ENCODE measurements at places on chromosomes 2 and 18.

DNA sequence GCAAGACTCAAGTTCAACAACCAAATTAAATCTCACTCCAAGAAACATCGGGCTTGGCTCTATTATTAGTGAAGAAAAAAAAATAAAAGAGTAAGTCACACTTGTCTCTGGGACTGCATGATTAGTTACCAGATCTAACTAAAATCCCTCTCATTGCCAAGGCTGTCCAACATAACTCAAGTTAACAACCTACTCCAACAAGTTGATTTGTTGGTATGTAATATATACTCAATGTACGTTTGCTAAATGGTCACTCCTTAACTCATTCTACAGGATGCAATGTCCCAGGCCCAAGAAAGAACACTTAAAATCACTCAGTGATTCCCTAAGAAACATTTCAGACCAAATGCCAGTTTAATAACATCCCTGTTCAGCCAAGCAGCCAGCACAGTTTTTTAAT, 95.1 kb downstream of the DYM start:
- DNase-seq, result no peak

DNA sequence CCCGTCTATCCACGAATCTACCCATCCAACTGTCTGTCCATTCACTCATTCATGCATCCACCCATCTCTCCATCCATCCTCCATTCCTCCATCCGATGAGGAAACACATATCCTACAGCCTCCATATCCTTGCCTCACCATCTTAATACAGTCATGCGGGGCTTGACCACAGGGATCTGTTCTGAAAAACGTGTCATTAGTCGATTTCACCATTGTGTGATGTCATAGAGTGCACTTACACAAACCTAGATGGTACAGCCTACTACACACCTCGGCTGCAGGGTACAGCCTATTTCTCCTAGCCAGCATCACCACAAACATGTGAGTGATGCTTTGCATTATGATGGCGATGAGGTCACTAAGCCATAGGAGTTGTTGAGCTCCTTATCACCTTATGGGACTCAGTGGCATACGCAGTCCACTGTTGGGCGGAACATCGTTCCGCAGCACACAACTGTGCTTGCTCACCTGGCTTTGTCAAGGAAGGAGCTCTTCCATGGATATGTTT, 1.9 kb upstream of the NT5DC4 start:
- no peak for DNase-seq

GRCh38 chr18:36828630-36829361, at the start of the genes KIAA1328 and TPGS2:
Gene KIAA1328, plus strand, starts transcription at chr18:36829127. Its CDS starts 12 bp downstream, at chr18:36829139.
Gene TPGS2, minus strand, starts transcription at chr18:36829002. Its CDS starts 235 bp downstream, at chr18:36828767.
- DNase-seq, result peak; percentile 82

DNA sequence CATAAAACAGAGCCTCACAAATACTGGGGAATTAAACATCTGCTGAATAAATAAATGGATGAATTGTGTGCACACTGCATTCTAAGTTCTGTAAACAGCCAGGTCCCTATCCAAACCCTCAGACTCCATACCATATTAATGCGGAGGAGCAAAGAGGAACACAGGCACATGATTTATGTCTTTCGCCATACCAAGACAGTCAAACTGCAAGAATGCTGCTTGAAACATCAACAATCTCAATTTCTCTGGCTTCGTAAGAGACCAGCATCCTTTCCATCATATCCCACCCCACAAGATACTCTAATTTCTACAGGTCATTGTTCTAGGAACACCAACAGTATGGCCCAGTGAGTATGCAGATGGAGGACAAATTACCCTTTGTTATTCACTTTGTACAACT, 15.0 kb downstream of the KANSL3 start:
- DNase-seq, result no peak

GRCh38 chr2:136538489-136538888, 226.9 kb upstream of the THSD7B start:
- DNase-seq, result no peak

DNA sequence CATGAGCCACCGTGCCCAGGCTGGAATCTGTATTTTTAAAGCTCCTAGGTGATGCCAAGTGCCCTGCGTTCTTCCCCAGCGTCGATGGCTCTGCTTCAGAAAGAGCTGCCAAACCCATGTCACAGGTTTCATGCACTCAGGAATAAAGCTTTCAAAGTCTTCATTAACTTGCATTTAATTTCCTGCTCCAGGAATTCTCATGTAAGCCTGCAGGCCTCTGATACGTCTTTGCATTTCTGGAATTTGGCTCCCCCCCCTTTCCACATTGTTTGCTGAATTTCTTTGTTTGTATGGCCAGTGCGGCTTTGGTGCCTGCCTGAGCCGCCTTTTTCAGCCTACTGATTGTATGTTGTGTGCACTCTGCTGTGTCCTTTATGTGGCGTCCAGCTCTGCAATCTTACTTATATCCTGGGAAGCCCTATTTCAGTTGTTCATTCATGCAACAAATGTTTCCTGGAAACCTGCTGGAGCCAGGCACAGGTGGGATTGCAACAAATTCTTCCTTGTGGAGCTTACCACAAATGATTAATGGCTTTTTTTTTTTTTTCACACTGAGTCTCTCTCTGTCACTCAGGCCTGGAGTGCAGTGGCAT, 17.9 kb upstream of the OTOF start:
- DNase-seq, result no peak

DNA sequence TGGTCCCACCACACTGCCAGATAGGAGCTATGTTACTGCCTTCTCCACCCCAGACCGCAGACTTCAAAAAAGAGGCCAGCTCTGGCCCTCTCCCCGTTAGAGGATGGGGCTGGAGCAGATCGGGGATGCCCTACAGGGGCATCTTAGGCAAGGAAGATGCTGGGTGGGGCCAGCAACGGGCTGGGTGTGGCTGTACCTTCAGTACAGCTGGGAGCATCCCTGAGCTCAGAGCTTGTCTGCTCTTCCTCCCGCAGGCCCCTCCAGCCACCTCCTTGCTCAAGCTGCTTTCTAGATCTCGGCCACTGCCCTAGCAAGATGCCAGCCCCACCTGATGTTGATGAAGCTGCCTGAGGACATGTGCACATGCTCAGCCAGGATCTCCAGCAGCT, 9.8 kb downstream of the PTPRN start:
- DNase-seq, result no peak

DNA sequence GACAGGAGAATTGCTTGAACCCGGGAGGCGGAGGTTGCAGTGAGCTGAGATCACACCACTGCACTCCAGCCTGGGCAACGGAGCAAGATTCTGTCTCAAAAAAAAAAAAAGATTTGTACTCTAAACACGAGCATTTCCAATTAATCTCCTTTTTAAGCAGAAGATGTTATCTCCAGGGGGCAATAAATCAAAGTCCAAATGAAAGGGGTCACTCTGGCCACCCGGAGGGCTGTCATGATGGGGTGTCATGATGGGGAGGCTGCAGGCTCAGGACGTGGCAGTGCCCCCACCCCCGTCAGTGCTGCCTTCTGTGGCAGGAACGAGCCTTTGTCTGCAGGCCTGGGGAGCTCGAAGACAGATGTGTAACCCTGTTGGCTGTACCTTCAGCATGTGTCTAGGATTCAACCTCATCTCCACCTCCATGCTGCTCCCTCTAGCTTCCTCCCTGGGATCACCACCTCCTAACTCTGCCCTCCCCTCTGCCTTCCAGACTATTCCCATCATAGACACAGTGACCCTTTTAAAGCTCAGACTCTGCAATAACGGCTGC, 76.9 kb upstream of the YWHAQ start:
- DNase-seq, result no peak

DNA sequence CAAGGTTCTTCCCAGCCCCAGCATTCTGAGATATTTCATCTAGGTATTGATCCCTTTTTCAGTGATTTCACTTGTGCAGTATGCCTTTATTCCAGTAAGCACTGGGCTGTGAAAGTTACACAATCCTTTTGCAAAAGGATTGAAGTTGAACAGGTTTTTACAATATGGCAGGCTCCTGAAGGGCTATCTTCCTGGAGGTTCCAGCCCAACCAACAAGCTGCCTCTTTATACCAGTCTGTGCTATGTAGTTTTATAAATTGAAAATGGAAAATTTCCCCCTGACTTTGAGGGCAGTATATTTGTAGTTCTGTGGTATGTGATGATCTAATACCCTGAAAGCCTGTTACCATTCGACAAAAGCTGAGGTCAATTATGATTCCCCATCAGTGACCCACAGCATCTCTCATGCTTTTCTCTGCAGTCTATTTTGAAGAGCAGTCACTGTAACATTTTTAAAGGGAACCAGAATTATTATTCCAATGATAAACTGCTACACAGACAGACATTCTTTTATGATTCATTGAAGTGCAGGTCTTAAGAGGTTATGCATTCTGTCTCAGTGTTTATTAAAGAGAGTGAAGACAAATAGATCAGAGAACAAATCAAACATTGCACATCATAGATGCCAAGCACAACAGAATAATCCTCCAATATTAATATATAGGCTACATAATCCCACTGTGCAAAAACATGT, 35.2 kb upstream of the STPG4 start:
- DNase-seq, result no peak

DNA sequence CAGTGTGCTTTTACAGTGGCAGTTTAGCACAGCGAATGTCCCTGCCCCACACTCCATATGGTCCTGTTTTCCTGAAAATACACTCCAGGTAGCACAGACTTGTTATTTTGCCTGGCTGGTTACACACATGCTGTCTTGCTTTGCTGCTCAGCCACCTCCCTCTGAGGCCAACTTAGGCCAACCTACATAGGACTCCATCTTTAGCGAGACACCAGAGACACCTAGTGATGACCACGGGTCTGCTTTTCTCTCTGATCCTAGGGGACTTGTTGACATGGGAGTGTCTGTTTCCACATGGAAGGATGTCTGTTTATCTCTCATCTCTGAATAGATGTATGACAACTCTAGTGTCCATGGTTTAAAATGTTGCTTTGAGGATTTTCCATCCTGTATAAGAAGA, 43.3 kb downstream of the PLEKHB2 start:
- no peak for DNase-seq

DNA sequence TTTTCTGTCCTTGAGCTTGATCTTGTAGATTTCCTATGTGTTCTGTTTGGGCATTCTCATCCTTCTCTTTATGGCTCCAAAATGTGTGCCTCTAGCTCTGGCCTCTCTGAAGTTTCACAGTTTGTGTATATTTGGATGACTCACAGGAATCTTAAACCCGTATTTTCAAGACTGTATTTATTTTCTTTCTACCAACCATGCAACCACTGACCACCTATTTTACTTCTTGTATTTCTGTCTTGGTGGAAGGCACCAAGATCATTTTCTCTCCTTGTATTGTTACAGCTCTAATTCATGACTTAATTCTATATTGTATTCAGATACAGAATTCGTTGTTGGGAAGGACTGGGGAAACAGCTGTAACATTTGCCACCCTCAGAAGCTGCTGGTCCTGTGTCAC, 39.5 kb downstream of the ACSL3 start:
- DNase-seq, result no peak

DNA sequence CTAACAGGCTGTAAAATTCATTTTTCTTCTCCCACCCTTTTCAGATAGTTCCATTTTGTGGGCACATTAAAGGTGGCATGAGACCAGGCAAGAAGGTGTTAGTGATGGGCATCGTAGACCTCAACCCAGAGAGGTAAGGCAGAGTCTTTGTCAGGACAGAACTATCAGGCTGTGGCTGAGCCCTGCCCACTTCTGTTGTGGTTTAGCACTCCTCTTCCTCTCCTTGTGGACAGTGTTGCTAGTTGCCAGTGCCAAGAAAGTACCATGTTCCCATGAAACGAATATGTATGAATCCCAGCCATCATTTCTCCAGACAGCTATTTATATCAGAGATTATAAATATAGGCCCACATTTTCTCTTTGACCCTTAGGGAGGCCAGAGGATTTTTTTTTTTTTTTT, 1.6 kb downstream of the LGALSL start:
- DNase-seq, result no peak

GRCh38 chr2:223196331-223196730, 144.3 kb downstream of the KCNE4 start:
- no peak for DNase-seq

DNA sequence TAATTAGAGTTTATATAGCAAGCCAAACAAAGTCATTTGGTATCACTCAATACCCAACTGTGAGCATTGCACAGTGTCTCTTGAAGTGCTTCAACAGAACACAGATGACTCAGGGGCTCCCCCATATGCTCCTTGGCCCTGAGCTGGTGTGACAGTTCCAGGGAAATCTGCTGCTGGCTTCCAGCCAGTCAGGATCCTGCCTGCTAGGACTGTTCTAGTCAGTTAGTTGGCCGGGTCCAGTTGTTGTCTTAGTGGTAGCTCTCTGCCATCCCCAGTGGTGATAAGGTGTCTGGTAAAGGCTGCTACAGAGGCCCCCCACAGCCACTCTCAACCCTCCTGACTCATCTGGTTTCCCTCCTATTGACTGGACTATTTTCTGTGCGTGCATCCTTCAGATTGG, 100.3 kb downstream of the IRS1 start:
- DNase-seq, result no peak

DNA sequence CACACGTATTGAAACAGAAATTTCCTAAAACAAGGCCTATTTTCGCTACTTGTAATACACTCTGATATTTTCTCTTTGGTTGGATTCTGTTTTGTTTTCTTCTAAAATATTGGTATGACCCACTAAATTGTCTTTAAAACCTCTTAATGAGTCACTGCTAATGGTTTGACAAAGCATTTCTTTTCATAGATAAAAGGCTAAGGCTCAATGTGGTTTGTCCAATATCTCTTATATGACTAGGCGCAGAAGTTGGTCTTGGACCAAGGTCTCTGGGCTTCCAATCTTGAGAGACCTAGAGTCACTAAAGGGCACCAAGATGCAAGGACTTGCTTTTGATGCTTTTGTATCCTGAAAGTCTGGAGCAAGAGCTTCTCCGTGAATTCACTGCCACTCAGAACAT, 498.2 kb upstream of the TCF4 start:
- DNase-seq, result no peak

GRCh38 chr2:17637131-17637906, 96.8 kb downstream of the VSNL1 start:
- DNase-seq, result no peak

GRCh38 chr2:194545978-194546377, 1111.0 kb upstream of the SLC39A10 start:
- no peak for DNase-seq

DNA sequence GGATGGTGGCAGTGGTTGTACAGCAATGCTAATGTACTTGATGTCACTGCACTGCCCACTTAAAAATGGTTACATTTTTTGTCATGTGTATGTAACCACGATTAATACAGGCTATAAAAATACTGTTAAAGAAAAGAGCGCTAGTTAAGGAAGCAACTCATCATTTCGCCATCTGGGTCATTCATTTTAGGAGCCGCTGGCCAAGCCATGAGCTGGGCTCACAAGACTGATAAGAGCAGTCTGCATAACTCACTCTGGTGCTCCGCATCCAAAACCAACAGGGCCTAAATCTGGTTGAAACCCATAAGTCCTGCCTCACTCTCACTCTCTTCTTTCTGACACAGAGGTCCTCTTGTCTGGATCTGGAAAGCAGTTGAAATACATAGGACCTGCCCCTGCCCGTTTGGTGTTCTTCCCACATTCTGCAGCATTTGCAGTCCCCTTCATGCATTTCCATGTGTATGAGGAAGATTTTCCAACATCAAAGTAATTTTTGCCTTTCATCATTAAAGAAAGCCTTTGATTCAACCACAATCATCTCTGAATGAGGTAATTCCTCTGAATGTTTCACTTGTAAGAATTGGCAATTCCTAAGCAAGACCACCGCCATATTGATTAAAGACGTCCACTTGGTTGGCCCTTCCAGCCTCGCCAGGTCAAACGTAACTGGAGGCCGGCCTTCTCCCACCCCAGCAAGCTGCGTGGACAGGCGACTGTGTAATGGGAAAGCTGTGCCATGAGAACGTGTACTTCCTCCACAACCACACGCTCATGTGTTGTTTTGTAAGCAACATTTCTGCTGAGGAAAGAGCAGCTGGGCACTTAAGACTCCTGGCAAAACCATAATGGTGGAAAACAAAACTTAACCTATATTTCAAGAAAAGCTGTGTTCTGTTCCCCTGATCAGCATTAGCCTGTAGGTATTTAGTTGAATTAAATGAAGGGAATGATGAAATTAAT, 112.2 kb downstream of the VAPA start:
- no peak for DNase-seq

All from stimulated activated CD4-positive, alpha-beta T cell treated with anti-CD3 and anti-CD28 coated beads, Interleukin-4, amount 100 ng/mL, for 4 hours (primary cell).